ENCODE measurements at places on chromosomes 13 and 19.

DNA sequence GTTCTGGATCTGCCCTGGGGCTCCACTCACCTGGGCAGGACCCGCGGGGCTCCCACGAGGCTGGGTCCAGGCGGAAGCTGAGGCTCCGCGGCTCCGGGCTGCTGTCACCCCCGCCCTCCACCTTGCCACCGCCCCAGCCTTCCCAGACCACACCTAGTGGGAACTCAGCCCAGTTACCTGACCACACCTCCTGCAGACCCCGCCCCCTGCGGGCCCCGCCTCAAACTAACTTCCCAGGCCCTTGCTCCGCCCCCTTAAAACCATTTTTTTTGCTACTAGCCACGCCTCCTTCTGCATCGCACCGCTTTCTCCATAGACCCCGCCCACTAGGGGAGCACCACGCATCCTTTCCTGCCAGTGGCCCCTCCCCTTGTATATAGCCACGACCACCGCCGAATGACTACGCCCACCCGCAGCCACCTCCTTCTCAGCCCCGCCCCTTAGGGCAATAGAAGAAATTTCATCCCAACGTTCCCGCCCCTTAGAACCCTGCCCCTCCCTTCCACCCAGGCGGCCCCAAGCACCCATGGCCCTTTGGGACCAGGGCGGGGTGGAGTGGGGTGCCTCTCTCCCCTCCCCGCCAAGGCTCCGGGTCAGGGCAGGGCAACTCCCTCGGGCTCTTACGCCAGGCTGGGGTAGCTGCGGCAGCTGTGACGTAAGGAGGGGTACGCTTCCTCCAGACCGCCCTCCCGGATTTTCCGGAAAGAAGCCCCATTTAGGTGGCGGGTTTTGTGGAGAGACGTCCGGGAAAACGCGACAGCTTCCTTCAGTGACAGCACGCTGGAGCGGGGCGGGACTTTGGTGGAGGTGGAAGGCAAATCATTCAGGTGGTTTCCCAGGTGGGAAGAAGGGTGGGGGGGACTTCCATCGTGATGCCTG lies at the start of gene SH2D3A:
TSS of gene SH2D3A (minus strand) at position 79 of the 879 bp plus-strand sequence. CDS start 3,687 bp downstream, outside the sequence.
- peak; percentile 99 for DNase-seq

- peak; percentile 78 for DNase-seq
Observed at GRCh38 chr13:113862931-113863523, 849 bp downstream of the GAS6 start.

DNA sequence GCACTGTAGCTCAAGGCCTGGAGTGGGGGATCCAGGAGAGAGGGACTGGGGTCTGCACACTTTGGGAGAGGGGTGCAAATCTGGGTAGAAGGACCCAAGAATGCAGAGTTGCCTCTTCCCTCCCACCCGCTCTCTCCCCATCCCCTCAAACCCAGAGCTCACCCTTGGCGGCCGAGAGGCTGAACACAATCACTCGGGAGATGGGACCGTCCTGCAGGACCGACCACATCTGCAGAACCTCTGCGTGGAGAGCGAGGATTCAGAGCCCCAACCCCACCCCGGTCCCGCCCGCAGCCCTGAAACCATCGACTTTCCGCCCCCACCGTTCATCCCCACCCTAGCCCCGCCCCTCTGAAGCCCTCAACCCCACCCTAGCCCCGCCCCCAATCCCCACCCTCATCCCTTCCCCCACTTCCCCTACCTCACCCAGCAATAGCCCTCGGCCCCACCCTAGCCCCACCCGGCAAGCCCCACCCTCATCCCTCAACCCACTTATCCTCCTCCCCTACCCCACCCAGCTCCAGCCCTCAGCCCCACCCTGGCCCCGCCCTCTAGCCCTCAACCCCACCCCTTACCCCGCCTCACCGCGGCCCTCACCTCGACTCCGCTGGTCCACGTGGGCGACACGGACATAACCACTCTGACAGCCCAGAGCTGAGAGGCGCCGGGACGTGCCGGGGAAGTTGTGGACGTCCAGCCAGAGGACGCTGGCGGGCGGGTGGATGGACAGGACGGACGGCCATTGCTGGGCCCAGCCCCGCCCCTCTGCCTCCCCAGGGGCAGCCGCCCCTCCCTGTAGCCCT lies 4.1 kb downstream of the KPTN start:
- peak; percentile 87 for DNase-seq

DNA sequence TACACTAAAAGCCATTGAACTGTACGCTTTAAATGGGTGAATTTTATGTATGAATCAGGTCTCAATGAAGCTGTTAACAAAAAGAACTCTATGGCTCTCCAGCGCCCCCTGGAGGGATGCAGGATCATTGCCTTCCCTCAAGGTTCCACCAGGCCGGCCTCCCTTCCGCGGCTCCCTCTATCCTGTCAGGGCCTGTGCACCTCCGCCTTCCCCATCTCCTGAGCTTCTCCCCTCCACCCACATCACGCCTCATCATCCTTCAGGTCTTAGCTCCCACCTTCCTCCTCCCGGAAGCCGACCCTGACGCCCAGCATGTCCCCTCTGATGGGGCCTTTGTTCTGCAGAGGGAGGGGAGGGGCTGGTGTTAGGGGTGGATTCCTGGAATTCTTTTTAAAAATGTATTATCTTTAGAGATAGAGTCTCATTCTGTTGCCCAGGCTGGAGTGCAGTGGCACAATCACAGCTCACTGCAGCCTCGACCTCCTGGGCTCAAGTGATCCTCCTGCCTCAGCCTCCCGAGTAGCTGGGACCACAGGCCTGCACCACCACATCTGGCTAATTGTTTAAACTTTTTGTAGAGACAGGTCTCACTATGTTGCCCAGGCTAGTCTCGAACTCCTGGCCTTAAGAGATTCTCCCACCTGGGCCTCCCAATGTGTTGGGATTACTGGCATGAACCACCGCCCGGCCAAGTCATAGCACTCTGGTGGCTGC lies 27.7 kb downstream of the MEIS3 start:
- DNase-seq = peak; percentile 98
